ENCODE measurements at places on chromosomes 7 and 10. TPM values are rescaled to one million over a fixed set of nuclear protein-coding genes. Genes with fewer than 3 reads are reported as not detected.

Gene CPED1
- total RNA-seq = 32.1 TPM

Gene NUTM2B
- 2.8 TPM for total RNA-seq

Gene DYDC1
- total RNA-seq = not detected

Gene IQUB
- total RNA-seq = 5.4 TPM

Gene NME8
- total RNA-seq = not detected

DNA sequence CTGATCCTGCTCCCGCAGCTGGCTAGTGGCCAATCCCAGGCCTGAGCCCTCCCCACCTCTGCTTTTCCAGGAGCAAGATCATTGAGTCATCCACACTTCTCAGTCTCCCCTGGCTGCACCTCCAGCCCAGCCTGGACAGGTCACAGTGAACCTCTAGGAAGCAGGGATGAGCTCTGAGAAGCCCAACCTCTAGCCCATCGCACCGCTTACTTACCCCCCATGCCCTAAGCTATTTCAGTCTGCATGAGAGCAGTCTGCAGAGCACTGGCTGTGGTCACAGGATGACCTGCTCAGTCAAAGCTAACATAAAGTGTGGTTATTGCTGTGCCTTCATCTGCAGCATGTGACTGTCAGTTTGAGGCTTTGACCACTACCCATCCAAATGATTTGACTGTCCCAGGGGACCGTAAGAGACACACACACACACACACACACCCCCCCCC lies 129.2 kb downstream of the SORBS1 start:
- H3K4me3 ChIP-seq = no peak overlapping the region
- H3K36me3 ChIP-seq = no peaks in the 10 kb centered on the region
- H3K4me1 ChIP-seq = peaks cover 74% of the 10 kb centered on the region
- no peaks in the 10 kb centered on the region for H3K27me3 ChIP-seq
- DNase-seq = no peak
- H3K27ac ChIP-seq = peak overlapping the region; percentile 75

DNA sequence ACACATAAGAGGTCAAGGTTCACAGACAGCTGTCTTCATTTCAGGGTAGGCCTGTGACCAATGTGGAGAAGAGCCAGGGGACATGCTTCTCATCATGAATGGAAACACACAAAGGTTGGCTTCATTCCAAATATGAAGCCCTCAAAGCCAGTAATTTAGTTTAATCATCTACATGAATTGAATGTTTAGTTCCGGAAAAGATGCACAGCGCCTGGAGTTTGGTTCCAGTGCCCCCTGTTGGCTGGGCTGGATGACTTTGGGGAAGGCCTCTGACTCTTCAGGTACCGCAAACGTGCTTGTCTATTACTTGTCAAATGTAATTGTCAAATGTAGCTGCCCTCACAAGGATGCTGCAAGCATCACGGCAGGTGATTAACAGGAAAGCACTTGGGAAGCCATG lies 130.7 kb downstream of the ADRA2A start:
- no peaks in the 10 kb centered on the region for H3K36me3 ChIP-seq
- H3K27ac ChIP-seq = no peak overlapping the region
- no peaks in the 10 kb centered on the region for H3K4me1 ChIP-seq
- H3K4me3 ChIP-seq = no peak overlapping the region
- DNase-seq = no peak

GRCh38 chr10:31647861-31648260 lies 280.8 kb downstream of the ARHGAP12 start:
- DNase-seq = no peak
- no peak overlapping the region for H3K27ac ChIP-seq
- H3K27me3 ChIP-seq = no peaks in the 10 kb centered on the region

DNA sequence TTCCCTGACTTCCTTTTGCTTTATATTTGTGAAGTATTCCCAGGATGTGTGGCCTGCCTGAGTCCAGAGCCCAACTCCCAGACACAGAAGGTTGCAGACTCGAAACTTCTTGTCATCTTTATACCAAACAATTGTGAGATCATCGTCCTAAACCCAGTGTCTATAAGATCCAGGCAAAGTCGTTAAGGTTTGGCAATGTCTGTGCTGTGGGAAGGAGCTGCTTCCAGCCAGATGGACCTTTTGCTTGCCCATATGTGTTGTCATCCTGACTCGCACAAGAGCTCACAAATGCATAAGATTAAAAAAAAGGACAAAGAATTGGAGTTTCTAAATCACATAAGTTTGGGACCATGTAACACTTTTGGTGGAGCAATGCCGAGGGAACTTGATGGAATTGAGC lies 37.0 kb downstream of the WNT2 start:
- H3K4me3 ChIP-seq = no peak overlapping the region
- H3K4me1 ChIP-seq = no peaks in the 10 kb centered on the region
- H3K27ac ChIP-seq = no peak overlapping the region
- DNase-seq = no peak

DNA sequence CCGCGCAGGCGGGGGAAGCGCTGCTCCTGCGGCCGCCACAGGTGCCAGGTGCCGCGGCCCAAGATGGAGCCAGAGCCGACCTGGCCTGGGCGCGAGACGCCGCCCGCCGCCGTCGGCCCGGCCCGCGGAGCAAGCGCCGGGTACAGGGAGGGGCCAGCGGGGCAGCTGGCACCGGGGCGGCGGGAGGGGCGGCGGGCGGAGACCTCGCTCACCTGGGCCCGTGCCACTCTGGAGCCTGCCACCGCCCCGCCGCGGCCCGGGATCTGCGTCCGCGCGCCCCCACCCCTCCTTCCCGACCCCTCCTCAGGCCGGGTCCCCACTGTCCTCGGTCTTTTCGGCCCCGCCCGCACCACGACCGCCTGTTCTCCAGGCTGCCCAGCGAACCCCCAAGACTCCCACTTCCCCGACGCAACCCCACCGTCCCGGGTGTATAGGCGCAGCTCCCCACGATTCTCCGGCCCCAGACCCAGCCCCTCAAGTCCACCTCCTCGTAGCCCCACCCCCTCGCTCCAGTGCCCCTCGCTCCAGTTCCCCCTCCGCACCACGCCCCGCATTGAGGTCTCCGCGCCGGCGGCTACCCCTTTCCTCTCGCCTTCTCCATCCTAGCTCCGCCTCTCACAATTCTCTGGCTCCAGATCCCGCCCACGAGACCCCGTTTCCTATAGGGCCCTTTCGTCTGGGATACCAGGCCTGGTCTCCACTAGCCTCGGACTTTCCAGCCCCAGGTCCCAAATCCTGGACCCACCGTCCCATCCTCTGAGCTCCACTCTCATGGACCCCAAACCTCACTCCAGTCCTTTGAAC lies at the start of gene GPRIN2:
Gene GPRIN2 (minus strand): TSS at position 144 of the 804 bp plus-strand sequence. CDS start 5,922 bp downstream, outside the sequence.
- DNase-seq = peak; percentile 12
- no peaks in the 10 kb centered on the region for H3K4me1 ChIP-seq
- H3K4me3 ChIP-seq = peak within 1 kb of the TSS; percentile 50
- no peaks in the 10 kb centered on the region for H3K36me3 ChIP-seq
- peaks cover 69% of the 10 kb centered on the region for H3K27me3 ChIP-seq
- peak within 1 kb of the TSS; percentile 45 for H3K27ac ChIP-seq

DNA sequence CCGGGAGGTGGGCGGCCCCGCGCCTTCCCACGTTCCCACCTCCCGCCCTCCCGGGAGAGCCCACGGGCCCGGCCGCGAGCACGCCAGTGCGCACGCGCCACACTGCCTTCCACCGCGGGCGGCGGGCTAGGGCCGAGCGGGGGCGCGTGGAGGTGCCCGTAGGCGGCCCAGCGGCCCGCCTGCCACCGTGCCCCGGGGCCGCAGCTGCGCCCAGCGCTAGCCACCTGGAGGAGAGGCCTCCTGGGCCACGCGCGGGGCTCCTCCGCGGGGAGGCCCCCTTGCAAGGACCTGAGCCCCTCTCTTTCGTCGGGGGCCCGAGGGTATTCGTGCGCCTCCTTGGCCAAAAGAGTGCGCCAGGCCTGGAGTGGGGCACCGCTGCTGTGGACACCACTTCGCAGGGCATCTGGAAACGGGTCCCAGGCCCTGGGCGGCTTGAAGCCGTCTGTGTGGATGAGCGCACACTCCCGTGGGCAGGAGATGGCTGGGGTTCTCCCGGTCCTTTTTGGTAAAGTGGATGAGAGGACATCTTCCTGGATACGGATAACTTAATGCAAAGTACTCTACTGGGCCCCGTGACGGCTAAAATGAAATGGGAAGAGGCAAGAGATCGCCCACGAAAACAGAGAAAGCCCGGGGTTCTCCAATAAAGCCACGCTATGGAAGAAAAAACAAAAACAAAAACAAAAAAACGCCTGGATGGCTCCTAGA lies 9.0 kb upstream of the EBF3 start:
- no peaks in the 10 kb centered on the region for H3K27me3 ChIP-seq
- no peak for DNase-seq
- no peak overlapping the region for H3K27ac ChIP-seq
- no peaks in the 10 kb centered on the region for H3K36me3 ChIP-seq
- peaks cover 53% of the 10 kb centered on the region for H3K4me1 ChIP-seq

GRCh38 chr10:81820418-81820817 lies 54.6 kb upstream of the NRG3 start:
- DNase-seq = no peak
- no peaks in the 10 kb centered on the region for H3K4me1 ChIP-seq
- no peaks in the 10 kb centered on the region for H3K27me3 ChIP-seq
- no peak overlapping the region for H3K4me3 ChIP-seq
- H3K27ac ChIP-seq = no peak overlapping the region

- peaks cover 8% of the 10 kb centered on the region for H3K36me3 ChIP-seq
- no peak overlapping the region for H3K4me3 ChIP-seq
- DNase-seq = no peak
- no peaks in the 10 kb centered on the region for H3K27me3 ChIP-seq
These were observed 29.7 kb downstream of the CHST12 start for GRCh38 chr7:2432910-2433712.

GRCh38 chr10:35927341-35927740 lies 285.2 kb upstream of the FZD8 start:
- no peak overlapping the region for H3K27ac ChIP-seq
- no peaks in the 10 kb centered on the region for H3K27me3 ChIP-seq
- no peaks in the 10 kb centered on the region for H3K36me3 ChIP-seq
- H3K4me1 ChIP-seq = peaks cover 12% of the 10 kb centered on the region

DNA sequence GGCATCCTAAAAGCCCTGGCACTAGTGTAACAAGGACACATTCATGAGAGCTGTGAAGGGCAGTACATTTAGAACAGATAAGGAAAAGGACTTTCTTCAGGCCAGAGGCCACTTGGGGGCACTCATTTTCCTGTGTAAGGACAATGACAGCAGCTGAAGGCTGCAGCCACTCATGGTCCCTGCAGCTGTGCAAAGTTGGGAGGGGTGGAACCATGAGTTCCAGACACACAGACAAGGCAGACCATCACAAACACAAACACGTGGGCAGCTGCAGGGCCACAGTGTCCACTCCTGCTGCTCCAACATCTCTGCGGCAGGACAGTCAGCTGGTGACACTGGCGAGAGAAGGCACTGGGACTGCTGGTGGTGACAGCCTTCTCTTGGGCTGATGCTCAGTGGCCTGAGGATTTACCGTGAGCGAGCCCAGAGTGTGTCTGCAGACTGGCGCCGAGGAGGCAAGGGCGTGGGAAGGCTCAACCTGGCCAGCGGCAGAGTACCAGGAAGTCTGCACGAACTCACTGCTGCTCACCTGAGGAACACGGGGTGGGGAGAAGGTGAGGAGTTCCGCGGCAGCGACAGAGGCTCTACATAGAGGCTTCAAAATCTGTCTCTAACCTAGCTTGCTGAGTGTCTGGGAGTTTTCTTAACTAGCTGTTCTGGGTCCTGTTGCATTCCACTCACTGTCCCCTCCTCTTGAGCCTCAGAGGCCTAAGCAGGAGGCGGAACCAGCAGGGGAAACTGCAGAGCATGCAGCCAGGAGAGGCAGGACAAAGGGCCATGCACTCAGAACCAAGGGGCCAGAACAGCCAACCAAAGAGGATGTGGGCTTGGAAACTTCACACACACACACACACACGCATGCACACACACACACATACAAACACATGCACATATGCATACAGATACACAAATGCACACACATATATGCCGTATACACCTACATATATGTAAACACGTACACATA lies 76.5 kb upstream of the DDC start:
- no peak for DNase-seq
- H3K4me3 ChIP-seq = no peak overlapping the region
- no peaks in the 10 kb centered on the region for H3K4me1 ChIP-seq
- no peak overlapping the region for H3K27ac ChIP-seq

DNA sequence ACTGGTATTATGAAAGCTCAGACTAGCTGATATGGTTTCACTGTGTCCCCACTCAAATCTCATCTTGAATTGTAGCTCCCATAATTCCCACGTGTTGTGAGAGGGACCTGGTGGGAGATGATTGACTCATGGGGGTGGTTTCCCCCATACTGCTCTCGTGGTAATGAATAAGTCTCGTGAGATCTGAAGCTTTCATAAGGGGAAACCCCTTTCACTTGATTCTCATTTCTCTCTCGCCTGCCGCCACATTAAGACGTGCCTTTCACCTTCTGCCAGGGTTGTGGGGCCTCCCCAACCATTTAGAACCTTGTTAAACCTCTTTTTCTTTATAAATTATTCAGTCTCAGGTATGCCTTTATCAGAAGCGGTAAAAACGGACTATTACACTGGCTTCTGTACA lies 40.3 kb downstream of the COL13A1 start:
- H3K36me3 ChIP-seq = no peaks in the 10 kb centered on the region
- no peak overlapping the region for H3K27ac ChIP-seq
- peaks cover 21% of the 10 kb centered on the region for H3K27me3 ChIP-seq
- no peak for DNase-seq

DNA sequence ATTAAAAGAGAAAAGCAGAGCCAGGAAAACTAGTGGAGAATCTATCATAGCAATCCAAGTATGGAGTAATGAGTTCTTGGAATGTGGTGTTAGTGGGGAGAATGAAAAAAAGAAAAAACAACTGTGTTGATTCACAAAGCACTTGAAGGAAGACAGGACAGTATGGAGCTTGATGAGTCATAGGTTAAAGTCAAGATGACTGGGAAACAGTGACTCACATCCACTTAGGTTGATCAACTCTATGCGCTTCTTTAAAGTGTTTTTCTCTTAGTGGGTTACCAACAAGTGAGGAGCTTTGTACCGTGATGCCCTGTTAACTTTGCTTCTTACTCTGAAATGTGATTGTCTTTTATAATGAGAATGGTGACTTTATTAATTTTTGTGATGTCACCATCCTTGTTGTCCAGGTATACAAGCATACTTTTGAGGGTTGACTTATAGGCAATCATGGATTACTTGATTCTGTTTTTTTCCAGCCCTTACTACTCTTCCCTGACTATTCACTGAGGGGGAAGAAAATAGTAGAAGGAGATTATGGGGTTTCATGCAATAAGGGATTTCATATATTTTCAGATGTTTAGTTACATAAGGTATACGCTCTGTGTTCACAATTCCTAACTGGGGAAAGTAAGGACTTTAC lies 32.1 kb upstream of the MDFIC start:
- DNase-seq = no peak
- H3K4me1 ChIP-seq = no peaks in the 10 kb centered on the region
- H3K27me3 ChIP-seq = no peaks in the 10 kb centered on the region
- no peak overlapping the region for H3K4me3 ChIP-seq
- H3K27ac ChIP-seq = no peak overlapping the region
- no peaks in the 10 kb centered on the region for H3K36me3 ChIP-seq

- no peaks in the 10 kb centered on the region for H3K4me1 ChIP-seq
- H3K27me3 ChIP-seq = no peaks in the 10 kb centered on the region
- H3K27ac ChIP-seq = peak overlapping the region; percentile 90
- DNase-seq = peak; percentile 43
- no peak overlapping the region for H3K4me3 ChIP-seq
These were observed 119.5 kb downstream of the SPDYE5 start for GRCh38 chr7:75611557-75612178.

All from tibial nerve (tissue), 4 donors.